Psoas muscle (tissue), 8 donors: ENCODE measurements at places on chromosomes 6 and 20. TPM values are rescaled to one million over a fixed set of nuclear protein-coding genes. Genes with fewer than 3 reads are reported as not detected.

CNKSR3 gene
- 0.90 TPM for polyA plus RNA-seq

SCUBE3 gene
- polyA plus RNA-seq = 0.01 TPM

GRCh38 chr20:57434390-57434700 lies 43.1 kb downstream of the RBM38 start:
- DNase-seq = peak; percentile 53

DNA sequence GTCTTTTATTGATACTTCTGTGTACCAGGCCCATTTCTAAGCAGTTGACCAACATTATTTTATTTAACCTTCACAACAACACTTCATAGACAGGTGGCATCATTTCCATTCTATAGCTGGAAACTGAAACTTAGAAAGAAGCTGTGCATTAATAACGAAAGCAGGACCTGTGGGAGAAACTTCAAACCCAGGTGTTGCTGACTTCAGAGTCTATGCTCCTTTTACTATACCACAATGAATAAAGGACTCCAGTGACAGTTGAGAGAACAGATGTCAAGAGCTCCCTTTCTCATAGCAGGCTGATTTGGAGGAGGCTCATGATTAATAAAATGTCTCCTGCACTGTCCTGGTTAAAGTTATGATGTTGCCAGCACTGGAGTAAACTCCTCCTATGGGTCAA lies 56.6 kb upstream of the POU3F2 start:
- no peak for DNase-seq

GRCh38 chr6:139327038-139327437 lies 35.2 kb upstream of the TXLNB start:
- no peak for DNase-seq

DNA sequence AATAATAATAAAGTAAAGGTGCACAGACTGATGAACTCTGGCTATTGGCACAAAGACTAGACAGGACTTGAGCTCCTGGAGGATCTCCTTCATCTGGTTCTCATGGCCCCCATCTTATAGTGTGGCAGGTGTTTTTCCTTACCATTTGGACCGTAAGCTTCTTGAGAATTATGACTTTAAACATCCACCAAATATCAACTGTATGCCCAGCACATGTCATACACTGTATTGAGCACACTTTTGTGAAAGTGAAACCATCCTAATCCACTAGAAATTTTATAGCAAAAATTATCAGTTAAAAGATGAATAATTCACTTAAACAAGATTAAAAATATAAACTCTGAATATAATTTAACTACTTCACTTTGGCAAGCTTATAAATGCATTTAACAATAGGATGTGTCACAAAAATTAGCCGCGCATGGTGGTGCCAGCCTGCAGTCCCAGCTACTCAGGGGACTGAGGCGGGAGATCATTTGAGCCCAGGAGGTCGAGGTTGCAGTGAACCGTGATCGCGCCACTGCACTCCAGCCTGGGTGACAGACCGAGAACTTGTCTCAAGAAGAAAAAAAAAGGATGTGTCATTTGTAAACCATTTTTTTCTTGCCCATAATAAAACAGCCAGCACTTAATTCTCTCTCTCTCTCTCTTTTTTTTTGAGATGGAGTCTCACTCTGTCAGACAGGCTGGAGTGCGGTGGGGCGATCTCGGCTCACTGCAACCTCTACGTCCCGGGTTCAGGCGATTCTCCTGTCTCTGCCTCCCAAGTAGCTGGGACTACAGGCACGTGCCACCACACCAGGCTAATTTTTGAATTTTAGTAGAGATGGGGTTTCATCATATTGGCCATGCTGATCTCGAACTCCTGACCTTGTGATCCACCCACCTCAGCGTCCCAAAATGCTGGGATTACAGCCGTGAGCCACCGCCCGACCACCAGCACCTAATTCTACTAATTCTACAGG lies 9.1 kb downstream of the HIVEP2 start:
- no peak for DNase-seq

DNA sequence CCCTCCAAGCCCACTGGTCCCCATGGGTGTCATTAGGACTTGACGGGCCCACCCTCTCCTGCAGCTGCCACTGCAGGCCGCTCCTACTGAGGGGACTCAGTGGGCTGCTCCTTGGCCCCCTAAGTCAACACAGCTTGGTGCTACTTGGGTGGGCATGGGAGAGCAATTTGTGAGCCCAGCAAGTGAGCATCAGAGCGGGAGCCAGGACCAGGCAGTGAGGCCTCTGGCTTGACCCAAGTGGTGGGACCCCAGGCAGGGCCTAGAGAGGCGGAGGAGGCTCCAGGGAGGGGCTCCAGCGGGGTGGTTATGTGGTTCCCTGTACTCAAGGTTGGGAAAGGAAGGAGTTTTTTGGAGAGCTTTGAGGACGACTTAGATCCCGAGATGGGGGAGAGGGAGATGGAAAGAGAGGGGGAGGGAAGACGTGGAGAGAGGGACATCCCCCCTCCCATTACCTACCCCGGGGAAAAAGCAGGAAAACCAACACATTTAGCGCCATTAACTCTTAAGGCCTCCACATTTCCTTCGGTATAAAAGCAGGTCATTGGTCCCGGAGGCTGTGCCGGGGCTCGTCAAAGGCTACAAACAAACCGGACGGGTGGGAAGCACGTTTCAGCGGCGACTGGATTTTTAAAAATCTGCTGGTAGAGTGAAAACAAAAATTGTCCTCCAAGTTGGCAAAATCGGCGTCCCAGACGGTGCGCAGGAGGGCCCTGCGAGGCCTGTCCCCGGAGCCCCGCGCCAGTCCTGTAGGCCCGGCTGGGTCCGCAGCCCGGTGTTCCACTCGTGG lies 8.8 kb downstream of the FOXC1 start:
- DNase-seq = peak; percentile 23

GRCh38 chr6:50591135-50591534 lies 122.2 kb upstream of the TFAP2D start:
- DNase-seq = no peak

GRCh38 chr6:91291071-91291470 lies 704.2 kb upstream of the MAP3K7 start:
- no peak for DNase-seq

DNA sequence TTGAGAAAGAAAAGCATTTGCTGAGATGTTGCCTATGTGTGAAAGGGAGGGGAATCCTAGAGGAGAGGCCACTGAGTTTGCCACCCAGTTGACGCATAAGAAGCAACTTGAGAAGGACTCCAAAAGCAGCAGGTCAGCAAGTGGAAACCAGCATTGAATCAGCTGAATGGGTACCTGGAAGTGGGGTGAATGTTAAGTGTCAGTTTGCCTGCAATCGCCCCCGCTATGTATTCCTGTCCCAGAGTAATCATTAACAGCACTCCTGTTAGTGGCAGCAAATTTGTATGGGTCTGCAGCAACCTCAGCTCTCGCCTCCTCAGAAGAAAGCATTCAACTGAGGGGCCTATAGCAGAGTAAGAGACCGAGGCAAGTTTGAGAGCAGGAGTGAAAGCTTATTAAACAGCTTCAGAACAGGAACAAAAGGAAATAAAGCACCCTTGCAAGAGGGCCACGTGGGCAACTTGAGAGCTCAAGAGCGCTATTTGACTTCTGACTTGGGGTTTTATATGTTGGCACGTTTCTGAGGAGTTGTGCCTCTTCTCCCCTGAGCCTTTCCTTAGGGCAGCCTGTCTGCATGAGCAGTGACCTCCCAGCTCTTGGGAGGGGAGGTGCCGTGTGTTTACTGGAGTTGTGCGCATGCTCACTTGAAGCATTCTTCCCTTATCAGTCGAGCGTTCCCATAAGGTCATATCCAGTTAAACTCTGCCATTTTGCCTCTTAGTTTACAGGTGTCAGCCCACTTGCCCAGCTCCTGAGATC lies 122.6 kb upstream of the PHACTR1 start:
- no peak for DNase-seq

DNA sequence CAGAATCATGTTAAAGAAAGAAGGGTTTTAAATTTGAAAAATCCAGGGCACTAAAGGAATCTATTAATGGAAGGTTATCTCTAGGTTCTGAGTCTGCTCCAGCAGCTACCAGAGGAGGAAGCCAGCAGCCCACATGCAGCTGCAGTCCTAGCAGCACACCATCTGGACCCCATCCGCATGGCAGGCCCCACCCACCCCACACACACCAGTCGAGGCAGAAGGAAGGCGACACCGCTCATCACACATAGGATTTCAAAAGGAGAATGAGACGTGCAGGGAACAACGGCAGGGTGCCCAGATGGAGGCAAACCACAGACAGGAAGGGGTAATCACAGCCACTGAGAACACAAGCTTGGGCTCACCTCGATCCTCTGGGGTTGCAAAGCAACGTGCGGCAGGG lies 78.9 kb downstream of the GINS1 start:
- no peak for DNase-seq

DNA sequence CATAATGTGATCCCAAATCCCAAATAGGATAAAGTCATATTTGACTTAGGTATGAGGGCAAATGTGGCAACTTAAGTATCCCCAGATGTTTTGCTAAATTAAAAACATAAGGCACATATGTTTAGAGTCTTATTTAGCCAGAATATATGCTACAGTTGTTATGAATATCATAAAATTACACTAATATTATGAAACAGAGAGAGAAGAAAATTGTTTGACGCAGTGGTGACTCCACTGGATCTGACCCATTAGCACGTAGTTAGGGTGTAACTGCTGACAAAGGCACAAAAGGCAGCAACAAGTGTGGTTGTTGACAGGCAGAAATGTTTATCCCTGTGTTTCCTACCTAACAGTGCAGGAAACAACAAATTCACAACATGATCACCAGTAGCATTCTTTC lies 152.4 kb upstream of the THBS2 start:
- DNase-seq = no peak

DNA sequence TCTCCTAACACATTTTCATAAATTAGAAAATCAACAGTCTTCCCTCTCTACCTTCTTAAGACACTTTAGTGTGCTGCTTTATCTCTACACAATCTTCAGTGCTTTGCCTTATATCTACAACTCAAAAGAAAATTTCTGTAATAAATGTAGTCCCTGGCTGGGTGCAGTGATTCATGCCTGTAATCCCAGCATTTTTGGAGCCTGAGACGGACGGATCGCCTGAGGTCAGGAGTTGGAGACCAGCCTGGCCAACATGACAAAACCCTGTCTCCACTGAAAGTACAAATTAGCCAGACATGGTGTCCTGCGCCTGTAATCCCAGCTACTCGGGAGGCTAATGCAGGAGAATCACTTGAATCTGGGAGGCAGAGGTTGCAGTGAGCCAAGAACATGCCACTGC lies 9.7 kb upstream of the EDN1 start:
- no peak for DNase-seq

GRCh38 chr6:95599706-95600105 lies 22.4 kb downstream of the MANEA start:
- no peak for DNase-seq
